CD4-positive, alpha-beta memory T cell (primary cell): ENCODE measurements at places on chromosomes 5 and 9.

- DNase-seq: no peak
These were observed at the start of gene PCDHA3 for GRCh38 chr5:140800816-140801493. PCDHA3 (plus strand) TSS chr5:140801057.

GRCh38 chr5:142548739-142549275 is 137.1 kb downstream of the FGF1 start:
- peak; percentile 48 for DNase-seq

- DNase-seq: no peak
These were observed 845 bp downstream of the ADGRD2 start for GRCh38 chr9:124450931-124451661.

- DNase-seq: no peak
These were observed 3.9 kb upstream of the FBXO4 start for GRCh38 chr5:41921166-41921565.

GRCh38 chr5:149904293-149904886 is 40.2 kb downstream of the PDE6A start:
- DNase-seq: no peak

DNA sequence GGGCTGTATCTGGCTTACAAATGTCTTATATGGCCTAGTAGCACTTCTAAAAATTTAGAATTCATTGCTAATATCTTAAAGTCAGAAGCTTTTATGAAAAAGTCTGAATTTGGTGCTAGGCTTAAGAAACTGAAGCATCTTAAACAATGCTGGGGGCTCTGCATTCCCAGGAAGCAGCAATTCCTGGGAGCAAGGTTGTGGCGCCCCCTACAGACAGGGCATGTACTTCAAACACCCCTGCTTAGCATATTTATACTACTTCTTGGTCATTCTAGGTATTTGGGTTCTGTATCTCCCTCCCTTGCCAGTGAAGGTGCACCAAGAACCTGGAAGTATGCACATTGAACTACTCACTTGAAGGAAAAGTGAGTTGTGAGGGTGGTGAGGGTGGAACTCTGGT is 64.6 kb upstream of the GRIA1 start:
- DNase-seq: no peak

DNA sequence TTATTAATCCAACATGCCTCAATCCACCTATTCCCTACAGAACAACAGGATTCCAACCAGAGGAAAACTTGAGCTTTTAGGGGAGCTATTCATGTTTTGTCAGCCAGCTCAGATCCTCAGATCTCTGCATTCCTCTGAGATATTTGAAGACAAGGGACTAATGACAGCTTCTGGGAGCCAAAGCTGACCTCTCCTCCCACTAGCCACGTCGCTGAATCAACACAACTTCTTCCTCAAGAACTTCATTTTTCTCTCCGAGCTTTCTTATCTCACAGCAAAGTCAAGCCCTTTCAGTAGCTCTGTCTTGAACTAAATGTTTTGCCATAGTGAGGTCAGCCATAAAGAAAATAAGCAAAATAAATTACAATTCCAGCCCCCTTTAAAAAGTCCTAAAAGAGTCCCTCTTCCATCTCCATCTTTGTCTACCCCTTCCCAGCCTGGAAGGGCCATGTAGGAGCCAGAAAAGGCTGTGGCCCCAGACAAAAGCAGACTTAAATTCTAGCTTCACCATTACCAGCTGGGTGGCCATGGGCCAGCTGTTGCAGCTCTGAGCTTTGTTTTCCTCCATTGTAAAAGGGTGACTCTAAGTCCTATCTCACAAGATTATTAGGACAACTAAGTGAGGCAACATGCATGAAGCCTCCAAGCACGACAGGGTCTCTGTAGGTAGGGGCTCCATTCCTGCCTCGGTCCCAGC is 65.0 kb downstream of the HSD17B3 start:
- DNase-seq: no peak

GRCh38 chr5:2739360-2740050 is 12.0 kb downstream of the IRX2 start:
- no peak for DNase-seq

- DNase-seq: no peak
These were observed 105.5 kb upstream of the PAPPA start for GRCh38 chr9:116048081-116048480.

DNA sequence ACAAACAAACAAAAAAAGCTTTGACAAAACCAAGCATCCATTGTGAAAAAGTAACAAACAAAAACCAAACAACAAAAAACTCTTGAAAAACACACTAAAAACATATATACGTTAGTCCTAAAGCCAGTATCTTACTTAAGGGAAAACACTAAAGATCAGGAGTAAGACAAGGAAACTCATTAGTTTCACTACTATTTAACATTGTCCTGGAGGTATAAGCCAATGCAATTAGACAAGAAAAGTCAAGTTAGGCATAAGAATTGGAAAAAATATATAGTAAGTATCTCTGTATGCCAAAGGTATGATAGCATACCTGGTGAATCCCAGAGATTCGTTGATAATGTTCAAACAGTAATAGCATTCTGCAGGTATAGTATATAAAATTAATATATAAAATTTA is 21.8 kb upstream of the UBTD2 start:
- DNase-seq: no peak

DNA sequence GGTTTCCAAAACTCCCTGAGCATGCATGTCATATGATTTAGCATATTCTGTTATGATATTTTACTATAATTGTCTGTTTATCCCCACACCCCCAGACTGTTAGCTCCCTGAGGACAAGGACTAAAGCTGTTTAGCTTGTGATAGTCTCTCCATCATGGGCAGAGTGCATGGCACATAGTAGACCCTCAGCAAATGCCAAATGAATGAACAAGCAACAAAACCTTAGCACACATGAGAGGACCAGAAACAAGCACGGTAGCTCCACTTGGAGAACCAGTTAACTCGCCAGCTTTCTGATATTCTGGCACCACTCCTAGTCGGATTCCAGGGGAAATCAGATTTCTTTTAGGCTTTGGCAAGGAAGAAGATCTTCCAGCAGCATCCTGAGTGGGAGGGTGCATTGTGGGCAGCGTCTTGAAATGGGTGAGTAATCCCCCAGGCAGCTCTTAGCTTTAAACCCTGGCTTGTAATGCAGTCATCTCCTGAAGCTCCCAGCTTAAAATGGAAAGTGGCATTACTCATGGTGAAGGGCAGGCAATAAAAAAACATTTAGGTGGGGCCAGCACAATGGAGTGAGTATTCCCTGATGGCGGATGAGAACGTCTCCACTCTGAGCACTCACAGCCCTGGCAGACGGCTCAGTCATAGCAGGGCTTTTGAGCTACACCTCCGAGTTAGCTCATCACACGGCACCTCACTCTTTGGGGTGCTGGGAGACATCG is 41.1 kb downstream of the FGF1 start:
- no peak for DNase-seq

DNA sequence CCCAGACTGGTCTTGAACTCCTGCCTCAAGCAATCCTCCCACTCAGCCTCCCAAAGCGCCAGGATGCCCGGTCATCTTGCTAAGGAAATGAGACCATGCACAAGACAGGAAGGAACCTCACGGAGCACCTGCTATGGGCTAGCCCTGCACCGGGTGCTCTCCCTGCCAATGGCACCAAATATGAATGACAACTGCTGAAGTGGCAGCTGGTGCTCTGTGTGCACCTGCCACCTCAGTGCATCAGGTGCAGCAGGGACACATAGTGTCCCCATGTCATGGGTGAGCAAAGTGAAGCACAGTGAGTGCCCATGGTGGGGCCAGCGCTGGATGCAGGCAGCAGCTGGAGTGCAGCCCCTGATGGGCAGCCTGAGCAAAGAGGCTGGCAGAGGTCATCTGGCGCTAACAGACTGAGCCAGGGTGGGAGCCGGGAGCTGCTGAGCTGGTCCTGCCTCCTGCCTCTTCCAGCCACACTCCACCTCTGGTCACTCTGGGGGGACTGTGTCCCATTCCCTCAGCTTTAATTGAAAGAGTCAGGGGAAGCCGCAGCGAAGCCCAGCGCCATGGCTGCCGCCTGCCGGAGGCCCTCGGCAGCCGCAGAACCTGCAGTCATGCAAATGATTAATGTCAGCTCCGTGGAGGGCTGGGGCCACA is 46.4 kb downstream of the BARX1 start:
- DNase-seq: no peak

DNA sequence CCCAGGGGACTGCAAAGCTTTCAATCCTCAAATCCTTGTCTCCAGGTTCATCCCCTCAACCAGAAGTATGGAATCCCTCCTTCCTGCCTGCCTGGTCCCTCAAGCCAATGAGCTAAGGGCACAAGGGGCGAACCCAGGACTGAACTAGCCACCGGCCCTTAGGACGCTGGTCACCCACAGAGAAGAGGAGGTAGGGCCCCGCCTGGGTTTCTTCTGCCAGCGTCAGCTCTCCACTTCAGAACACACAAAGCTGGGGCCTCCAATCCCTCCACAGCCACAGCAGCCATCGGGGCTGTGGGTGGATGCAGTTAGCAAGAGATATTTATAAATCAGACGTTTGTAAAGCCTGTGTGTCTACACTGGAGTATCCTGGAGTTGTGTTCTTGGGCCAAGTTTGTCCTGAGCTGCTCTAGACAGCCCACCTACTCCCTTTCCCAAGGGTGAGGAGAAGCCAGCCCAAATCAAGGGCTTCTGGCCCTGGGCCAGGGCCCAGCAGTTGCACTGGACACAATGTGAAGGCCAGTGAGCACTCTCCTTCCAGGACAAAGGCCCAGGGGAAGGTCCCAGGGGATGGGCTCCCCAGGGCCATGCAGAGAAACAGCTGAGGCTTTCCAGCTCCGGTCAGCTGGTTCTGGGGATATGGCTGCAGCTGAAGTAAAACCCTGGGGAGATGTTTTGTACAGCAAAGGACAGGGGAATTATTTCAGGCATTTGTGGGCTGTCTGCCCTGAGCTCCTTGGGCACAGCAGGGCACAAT is 18.9 kb downstream of the AMBP start:
- no peak for DNase-seq

DNA sequence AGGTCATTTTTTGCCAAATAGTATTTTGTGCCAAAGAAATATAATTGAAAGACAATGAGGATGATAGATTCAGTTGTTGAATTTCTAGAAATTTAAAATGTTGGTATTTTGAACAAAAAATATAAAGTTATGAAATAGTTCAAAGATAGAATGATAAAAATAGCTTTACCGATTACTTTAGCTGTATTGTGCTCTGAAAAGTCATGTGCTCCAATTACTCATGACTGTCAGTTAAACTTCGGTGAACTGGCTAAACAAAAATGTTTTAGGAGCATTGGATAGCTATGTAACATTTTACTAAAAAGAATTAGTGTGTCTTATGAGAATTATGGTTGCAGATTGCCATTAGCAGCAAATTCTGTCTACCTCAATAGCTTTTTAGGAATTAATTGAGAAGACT is 177.3 kb upstream of the VCAN start:
- DNase-seq: no peak

GRCh38 chr9:130458804-130459067 is 14.0 kb downstream of the ASS1 start:
- no peak for DNase-seq

GRCh38 chr5:124746916-124747790 is 714 bp upstream of the ZNF608 start:
- DNase-seq: no peak

DNA sequence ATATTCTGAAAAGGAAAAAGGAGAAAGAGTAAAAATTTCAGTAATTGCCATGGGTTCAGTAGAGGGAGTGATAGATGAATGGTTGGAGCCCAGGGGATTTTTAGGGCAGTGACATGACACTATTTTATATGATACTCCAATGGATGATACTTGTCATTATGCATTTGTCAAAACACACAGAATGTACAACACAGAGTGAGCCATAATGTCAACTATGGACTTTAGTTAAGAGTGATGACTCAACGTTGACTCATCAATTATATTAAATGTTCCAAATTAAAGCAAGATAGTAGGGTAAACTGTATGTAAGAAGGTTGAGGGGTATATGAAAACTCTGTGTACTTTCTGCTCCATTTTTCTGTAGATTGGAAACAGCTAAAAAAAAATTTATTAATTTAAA is 586.4 kb downstream of the TAF11L14 start:
- DNase-seq: no peak

DNA sequence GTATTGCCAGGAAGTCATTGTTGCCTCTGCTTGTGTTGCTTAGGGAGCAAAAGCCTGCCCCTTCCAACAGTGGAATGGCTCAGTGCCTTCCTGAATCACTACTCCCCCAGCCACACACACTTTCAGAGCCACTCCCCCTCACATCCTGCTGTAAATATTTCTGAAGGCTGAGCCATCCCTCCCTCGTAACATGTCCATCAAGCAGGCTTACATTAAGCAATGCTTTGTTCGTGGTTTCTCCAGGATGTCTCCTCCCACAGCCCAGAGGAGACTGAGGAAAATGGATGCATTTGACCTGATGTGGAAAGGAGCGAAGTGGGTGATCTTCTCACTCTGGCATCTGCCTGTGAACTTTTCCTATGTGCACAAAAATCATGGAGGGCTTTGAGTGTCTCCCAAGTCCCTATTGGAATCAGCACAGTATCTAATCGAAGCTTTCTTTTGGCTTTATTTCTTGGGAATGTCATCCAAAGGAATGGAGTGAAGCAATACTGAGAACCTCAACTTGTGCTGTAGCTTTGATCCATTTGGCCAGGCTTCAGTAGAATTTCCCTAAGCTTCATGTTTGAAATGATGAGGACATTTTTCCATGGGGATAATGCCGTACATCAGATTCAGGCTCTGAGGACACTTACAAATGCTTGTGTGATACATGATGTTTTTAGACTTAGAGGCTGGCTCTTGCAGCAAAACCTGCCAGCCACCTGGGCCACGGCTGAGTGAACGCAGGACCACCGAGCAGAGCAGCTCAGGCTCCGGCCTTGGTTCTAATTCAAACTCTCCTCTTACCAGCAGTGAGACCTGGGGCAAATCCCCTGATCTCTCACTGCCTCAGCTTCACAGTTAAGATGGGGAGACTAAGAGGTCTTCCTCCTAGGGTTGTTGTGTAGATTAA is 389.1 kb downstream of the ENC1 start:
- no peak for DNase-seq

DNA sequence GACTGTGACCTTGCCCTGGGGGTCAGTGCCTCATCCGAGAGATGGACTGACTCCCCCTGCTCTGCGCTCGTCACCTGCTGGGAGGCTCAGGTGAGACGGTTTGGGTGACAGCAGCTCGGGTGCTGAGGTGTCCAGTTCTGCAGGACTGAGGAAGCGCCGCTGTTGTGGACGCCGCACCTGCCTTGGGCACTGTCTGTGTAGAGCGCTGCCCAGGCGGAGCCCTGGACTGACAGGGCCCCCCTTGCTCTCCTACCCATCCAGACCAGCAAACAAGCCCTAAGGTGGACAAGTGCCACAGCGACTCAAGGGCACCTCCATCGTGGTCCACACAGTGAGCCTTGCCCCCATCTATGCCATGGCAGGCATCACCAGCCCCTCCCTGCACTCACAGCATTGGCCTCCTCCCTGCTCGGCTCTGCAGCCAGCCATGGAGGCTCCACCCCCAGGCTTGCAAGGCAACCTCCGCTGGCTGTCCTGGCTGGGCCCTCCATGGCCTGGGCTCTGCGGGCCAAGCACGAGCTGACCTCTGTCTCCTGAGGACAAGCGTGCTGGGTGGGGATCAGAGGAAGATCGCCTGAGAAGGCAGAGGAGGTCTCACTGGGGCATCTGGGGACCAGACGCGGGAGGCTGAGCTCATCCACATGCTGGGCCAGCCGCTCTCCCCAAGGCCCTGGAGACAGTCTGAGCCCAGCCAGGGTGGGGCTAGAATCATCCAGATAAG is 87.1 kb upstream of the COL5A1 start:
- DNase-seq: no peak
